ENCODE measurements at places on chromosomes 6 and 20.

GRCh38 chr6:169363590-169363989, 109.9 kb upstream of the THBS2 start:
- DNase-seq: no peak

- no peak for DNase-seq
These were observed 79.0 kb downstream of the LYRM4 start for GRCh38 chr6:5181510-5182317.

DNA sequence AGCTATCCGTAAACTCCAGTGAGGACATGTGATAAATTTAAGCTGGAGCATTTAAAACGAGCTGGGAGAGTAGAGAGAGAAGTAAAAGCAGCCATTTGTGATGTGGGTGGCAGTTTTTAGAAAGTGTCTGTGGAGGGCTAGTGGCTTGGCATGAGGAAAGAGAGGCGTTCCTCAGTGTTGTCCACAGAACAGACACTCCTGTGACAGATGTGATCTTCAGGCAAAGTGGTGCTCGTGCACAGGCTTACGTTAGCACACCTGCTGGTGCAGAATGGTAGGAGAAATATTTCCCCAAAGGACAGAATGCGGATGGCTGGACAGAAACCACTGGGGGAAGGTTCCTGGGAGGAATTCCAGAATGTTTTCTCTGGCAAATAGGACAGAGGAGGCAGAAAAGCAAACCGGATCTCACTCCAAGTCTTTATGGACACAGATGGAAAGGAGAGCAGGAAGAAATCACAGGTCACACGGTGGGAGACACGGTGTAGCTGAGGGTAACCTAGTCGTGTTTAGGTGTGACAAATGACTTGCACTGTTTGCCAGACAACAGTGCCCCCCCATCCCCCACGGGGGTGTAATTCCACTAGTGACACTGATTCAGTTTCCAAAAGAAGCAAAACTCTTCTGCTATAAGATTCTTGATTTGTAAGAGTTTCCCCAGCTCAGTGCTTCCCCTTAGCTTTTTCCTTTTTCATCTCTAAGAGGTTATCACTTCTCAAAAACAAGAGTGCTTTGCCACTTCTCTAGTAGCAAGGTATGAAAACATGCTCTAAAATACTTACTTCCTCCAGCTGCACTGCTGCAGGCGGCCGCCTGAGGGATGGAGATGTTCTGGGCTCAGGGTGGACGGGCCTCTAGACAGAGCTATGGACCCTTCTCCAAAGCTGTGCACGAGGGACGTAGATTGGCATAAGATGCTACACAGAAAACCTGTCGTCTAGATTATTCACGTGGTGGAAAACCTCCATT, 293.2 kb downstream of the QKI start:
- DNase-seq: no peak

DNA sequence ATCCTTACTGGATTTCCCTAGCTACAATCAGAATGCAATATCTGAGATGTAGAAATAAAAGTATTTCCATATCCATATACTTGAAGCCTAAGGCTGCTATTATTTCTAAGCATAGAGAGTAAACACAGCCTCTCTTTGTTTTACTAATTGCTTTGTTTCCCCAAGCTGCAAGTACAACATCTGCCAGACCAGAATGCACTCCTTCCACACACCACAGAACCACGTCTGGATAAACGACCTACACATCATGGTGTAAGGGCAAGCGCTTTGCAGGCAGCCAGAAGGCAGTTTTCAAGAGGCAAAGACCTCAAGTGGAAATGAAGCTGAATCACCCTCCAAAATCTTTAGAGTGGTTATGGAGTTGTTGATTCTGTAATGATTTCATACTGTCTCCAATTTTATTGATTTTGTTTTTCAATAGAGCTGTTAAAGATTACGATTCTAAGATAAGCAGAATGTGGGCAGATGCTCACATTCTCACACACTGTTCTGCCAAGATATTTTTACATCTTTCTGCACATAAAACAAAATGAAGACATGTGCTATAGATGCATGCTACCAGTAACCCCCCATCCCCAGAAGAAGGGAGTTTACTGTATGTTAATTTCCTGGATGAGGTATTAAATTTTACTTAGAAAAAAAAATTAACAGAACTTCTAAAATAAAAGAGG, 88.8 kb downstream of the THEMIS start:
- DNase-seq: no peak

DNA sequence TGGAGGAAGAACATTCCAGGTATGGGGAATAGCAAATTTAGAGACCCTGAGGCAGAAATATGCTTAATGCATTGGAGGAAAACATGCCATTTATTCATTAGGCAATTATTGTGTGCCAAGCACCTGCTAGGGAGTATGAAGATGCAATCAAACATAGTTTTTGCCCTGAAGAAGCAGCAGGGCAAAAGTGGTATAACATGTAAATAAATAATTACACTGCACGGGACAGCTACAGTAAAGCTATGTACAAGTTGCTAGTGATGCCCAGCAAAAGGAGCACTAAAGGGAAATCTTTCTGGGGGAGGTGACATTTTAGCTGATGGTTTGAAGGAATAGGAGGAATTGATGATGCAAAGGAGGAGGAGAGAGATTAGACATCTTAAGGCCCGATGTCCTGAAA, 624 bp upstream of the TJAP1 start:
- DNase-seq: no peak

- no peak for DNase-seq
These were observed 70.6 kb downstream of the SYCP2L start for GRCh38 chr6:10957414-10957886.

- no peak for DNase-seq
These were observed 281.3 kb downstream of the BMP7 start for GRCh38 chr20:56985066-56985685.

DNA sequence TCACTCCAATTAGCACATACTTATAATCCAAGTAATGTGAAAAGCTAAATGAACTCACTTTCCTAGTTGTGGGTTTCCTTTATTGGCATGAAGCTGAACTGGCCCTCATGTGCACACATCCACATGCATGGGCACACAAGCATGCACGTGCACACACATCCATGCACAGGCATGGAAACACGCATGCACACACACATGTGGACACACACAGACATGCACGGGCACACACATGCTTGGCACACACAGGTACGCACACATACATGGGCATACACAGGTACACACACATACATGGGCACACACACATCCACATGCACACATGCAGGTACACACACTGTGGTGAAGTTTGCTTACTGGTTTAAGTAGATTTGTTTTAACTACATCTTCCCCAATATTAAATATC, 23.8 kb downstream of the SYNDIG1 start:
- DNase-seq: no peak

DNA sequence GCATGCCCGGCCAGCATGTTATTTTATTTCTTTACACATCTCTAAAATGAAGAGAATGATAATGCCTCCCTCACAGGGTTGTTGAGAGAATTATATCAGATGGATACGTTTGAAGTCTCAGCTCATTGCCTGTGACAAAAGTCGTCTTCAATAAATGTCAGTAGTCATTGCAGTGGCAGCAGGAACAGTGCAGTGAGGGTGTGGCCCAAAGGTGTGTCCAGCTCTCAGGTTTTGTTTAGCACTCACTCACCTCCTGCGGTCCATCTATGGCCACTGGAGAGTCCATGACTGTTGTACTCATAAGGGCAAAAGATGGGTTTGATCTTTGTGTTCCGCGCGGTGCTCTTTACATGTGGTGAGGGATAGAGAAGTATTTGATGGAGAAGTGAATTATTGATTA, 77.2 kb upstream of the TIAM2 start:
- DNase-seq: no peak

DNA sequence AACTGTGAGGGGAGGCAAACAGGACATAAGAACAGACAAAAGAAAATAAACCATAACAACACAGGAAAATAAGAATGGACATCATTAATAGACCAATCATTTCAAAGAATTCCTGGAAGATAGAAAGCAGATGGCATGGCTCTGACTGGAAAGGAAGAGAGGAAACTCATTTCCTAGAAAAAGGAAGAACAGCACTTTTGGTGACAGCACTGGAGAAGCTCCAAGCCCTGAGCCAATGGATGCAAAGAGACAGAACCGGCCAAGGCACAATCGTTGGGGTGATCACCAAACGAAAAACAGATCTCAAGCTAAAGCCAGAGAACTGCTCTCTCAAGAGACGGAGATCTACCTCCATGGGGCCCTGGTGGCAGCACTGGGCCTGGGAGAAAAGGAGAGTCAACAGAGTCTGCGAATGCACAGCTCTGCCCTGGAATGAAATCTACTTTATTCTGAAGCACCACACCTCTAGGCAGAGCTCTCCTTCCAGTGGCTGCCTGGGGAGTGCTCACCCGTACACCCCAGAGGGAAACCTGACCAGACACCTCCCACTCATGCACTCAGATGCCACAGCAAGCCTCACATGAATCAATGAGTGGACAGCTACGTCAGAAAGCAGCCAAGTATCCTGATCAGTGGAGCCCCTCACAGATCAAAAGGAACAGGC, 24.2 kb downstream of the KIAA0319 start:
- DNase-seq: no peak
